ENCODE measurements at places on chromosomes 13 and 19.

DNA sequence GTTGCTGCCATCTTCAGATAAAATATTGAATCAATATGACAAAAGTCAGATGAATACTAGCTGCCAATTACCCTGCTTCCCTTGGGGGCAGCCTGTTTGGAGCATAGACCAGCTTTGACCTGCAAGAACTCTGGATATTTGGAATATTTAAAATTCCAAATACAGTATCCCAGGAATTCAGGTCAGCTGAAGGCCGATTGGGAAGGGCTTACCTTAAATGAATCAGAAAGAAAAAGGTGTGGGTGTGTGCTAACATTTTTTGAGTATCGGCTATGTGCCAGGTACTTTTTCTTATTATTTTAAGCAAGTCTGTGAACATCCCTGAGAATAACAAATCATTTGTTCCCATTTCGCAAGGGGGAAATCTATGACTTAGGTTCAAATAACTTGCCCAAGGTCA, 1.8 kb upstream of the RUBCNL start:
- DNase-seq = no peak

GRCh38 chr19:18710996-18711751, 27.7 kb downstream of the CRTC1 start:
- peak; percentile 34 for DNase-seq

DNA sequence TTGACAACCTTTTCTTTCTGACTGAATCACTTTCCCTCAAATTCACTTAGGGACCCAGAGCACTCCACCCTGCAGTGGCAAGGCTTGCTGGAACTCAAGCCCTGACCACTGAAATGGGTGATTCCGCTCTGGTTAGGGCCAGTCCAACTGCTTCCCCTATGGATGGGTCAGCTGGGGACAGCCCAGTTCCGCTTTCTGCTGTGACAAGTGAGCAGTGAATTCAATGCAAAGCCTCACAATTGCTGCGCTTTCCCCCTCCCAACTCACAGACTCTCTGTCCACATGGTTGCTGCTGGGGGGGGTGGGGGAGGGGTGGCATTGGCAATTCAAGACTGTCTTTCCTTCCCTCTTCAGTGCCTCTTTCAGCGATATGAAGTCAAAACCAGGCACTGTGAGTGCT, 18.7 kb downstream of the CD70 start:
- no peak for DNase-seq

DNA sequence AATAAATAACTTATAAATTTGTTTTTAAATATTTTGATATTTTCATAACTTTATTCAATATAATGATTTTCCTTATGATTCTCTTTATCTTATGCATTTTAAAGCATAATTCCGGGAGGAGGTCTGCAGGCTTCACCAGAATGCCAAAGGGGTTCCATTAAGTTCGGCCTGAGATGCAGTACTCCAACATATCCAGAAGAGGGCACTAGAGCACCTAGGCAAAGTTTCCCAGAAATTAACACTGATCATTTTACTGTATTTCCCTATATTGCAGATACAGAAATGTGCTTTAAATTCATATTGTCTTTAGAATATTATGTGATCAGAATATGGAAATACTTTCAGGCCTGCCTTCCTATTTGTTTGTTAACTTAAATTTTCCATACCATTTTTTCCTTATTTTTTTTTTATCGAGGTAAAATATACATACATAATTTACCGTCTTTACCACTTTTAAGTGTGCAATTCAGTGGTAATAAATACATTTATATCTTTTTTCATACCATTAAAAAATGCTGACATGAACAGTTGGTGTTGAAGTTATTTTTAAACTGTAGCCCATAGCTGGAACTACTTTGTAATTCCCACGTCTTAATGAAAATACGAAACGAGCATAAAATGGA, 58.9 kb upstream of the TM9SF2 start:
- no peak for DNase-seq

DNA sequence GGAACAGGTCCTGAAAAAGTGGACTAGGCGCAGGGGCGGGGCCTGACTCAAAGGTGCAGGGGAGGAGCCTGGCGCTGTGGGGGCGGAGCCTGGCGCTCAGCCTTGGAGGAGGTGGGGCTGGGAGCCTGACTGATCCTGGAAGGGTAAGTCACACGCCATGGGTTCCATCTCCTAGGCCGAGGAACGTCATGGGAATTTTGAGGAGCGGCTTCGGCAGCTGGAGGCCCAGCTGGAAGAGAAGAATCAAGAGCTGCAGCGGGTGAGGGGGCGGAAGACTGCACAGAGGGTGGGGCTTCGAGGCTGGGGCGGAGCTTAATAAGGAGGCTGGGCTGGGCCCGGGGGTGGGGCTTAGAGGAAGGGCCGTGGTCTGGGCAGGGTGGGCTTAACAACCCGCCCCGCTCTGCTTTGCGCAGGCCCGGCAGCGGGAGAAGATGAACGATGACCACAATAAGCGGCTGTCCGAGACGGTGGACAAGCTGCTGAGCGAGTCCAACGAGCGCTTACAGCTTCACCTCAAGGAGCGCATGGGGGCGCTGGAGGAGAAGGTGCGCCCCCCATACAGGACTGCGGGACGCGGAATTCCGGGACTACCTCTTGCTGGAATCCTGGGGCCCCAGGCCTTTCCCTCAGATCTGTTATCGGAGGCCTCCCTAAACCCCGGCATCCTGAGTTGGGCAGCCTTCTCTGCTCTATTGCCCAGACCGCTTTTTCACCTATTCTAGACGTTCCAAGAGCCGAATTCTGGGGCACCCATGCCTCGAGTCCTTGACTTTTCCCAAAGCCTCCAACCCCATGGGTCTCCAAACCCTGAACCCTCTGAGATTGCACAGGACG, 14.5 kb downstream of the PPFIA3 start:
- DNase-seq = no peak

- no peak for DNase-seq
Measured at GRCh38 chr13:22135446-22135845, 464.6 kb downstream of the FGF9 start.

DNA sequence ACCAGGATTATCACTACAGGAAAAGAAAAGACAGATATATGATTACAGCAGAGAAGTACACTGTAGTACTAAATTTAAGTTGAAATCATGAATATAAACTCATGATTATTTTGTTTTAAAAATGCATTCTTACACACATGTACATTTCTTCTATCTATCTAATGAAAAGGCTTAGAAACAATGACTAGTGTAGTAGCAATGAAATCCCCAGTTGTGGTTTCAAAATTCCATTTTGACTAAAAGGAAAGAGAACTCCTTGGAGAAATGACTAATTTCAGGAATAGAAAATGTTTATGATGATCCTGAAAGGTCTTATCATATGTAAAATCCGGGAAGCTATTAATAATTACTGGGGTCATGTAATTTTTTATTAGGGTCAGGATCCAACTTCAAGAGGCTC, 195.0 kb upstream of the STARD13 start:
- DNase-seq = no peak

DNA sequence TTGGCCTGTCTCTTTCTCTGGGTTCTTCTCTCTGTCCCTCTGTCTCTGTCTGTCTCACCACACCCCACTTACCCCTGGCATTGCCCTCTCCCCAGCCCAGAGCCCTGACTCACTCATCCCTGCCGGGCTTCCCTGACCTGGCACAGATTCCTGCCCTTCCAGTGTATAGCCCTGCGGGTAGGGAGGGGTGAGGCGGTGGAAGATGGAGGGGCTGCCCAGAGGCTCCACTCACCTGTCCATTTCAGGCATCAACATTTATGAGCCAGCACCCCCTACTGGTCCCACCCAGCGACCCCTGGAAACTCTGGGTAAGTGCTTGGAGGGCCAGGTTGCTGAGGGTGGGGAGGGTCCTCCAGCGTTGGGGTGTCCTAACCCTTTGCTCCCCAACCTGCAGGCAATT, 1.0 kb downstream of the NCCRP1 start:
- DNase-seq = no peak

DNA sequence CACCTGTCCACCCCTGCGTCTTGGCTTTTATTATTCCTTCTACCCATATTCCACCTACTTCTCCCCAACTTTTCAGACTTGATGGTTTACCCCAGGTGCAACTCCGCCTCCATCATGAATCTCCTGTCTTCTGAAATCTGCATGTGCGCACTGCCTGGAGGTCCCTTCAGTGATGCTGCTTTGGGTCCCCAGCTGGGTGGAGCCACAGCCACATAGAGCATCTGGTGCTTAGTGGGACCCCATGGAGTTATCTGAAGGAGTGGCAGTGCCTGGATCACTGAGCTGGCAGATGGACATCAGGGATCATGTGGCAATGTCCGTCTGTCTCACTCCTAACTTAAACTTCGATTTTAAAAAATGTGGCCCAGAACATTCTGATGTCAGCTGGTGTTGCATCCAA, 13.5 kb downstream of the ZNF536 start:
- no peak for DNase-seq

- no peak for DNase-seq
Measured at GRCh38 chr13:65454403-65454802, 1775.7 kb downstream of the PCDH9 start.

- no peak for DNase-seq
Measured at GRCh38 chr13:32840113-32840512, 176.1 kb upstream of the KL start.

DNA sequence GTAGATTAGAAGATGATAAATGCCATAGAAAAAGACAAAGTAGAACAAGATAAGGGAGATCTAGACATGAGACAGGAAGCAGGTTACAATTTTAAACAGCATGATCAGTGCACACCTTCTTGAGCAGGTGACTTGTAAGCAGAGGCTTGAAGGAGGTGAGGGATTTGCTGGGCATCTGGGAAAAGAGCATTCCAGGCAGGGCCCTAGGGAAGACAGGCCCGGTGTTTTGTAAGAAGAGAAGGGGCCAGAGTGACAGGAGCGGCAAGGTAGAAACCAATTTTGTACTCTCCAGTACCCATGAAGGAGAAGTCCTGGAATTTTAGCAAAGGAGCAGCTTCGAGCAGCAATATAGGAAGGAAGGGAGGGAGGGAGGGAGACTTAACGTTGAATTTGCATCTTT, 296.5 kb downstream of the MZT1 start:
- DNase-seq = no peak

- no peak for DNase-seq
Measured at GRCh38 chr19:3096267-3096901, 2.2 kb downstream of the GNA11 start.

GRCh38 chr19:49103331-49104085, 10.7 kb upstream of the LIN7B start:
- DNase-seq = no peak

- no peak for DNase-seq
Measured at GRCh38 chr13:20882206-20882605, 20.3 kb downstream of the XPO4 start.

DNA sequence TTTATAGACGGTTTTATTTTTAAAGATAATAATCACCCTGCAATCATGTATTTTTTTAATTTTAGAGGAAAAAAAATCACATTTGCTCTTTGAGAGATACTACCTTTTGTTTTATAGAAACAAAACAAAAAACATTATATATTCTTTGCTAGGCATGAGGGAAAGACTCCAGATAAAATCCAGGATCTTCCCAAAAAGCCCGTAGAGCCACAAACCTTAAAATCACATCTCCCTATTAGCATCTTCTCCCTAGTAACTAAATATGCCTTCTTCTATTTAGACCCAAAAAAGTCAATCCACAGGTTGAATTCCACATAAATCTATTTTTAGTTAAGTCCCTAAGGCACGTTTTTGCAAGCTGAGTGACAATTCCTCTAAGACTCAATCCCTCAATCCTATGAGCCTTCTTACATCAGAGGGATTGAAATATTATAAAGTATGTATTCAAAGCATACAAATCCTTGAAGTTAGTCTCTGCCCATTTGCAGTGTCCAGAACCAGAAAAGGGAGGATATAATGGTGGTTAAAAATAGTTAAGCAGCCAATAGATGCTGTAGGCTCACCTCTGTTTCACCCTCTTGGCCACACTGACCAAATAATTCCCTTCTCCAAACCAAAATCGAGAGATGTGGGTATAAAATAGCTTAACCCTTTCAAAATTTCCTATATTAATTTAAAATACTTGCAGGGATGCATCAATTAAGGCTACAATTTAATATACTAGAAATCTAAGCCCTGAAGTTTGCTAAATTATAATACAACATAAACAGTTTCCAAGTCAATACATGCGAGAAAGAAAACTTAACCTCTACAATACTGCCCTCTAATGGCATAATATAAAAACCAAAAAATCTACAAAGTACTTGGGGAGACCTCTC, 64.0 kb downstream of the SERP2 start:
- no peak for DNase-seq

- no peak for DNase-seq
Measured at GRCh38 chr13:76803831-76804230, 82.4 kb downstream of the KCTD12 start.

- DNase-seq = no peak
Measured at GRCh38 chr19:49699364-49699763, 8.4 kb downstream of the CPT1C start.

DNA sequence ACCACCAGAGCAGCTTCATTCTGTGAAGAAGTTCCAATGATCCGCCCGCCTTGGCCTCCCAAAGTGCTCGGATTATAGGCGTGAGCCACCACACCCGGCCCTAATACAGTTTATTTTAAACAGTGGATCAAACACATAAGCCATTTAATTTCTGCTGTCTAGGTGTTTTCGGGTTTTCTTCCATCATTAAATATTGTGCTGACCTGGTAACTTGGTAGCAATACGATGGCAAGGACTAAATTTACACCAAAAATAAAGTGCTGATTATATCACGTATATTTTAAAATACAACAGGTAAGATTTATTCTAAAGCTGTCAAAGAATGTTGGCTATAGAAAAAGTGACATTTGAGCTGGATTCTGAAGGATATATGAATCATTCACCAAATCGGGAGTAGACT, 1.3 kb downstream of the MED4 start:
- no peak for DNase-seq

GRCh38 chr19:2524840-2525723, 49.2 kb downstream of the GADD45B start:
- no peak for DNase-seq

DNA sequence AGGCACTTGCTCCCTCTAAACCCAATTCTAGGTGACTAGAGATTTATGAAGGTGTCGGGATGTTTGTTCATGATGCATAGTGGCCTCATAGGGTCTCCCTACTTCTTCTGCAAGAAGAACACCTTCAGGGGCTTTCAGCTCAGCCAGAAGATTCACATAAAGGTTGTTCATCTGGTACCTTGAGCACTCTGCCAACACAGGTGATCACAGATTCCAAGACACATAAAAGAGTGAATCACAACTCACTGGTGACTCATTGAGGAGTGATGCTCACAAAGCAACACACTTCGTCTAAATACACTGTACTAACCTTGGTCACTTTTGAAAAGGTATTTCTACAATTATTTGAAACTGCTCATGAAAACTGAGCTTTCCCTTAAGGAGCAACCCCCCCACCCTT, 6.8 kb upstream of the ZNF324 start:
- DNase-seq = no peak

- DNase-seq = no peak
Measured at GRCh38 chr13:80214050-80214449, 126.9 kb downstream of the SPRY2 start.

GRCh38 chr13:33351319-33351718, 65.8 kb upstream of the STARD13 start:
- peak; percentile 14 for DNase-seq

GRCh38 chr13:48562296-48563066, 29.6 kb upstream of the RCBTB2 start:
- no peak for DNase-seq

Measured in AG09319 (cell line).